Dorsolateral prefrontal cortex (tissue), 122 donors: ENCODE measurements at places on chromosomes 2 and 18.

GRCh38 chr18:75161256-75162028 lies 47.5 kb downstream of the PTGR3 start:
- DNase-seq, result no peak

- peak; percentile 16 for DNase-seq
These were observed 55.3 kb upstream of the AFF3 start for GRCh38 chr2:100197631-100198153.

DNA sequence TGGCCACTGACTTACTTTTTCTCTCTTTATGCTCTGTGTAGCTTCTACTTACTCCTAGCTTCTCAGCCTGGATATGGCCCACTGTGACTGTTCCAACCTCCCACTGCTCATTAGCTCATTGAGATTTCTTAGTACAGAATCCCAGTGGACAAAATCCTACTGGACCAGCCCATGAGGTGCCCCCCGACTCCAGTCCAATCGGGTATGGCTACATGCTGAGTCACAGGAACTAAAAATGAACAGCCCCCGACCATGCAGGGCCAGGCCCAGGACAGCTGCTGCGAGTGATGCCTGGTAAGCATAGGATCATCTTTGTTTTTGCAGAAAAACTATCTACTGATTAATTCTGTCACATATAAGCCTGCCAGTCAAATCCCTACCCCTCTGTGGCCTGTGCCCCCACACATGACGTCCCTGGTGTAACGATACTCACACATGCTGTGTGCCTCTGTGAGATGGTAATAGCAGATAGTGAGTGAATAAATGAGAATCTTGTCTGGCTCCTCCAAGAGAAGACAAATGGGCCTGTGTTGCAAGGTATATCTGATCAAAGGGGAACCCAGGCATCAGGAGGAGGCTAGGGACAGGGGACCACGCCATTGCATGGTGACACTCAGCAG lies 85.9 kb upstream of the KLF7 start:
- DNase-seq, result no peak

GRCh38 chr2:60840880-60841279 lies 40.5 kb upstream of the REL start:
- DNase-seq, result no peak

GRCh38 chr18:43772907-43773306 lies 495.6 kb upstream of the SYT4 start:
- no peak for DNase-seq

DNA sequence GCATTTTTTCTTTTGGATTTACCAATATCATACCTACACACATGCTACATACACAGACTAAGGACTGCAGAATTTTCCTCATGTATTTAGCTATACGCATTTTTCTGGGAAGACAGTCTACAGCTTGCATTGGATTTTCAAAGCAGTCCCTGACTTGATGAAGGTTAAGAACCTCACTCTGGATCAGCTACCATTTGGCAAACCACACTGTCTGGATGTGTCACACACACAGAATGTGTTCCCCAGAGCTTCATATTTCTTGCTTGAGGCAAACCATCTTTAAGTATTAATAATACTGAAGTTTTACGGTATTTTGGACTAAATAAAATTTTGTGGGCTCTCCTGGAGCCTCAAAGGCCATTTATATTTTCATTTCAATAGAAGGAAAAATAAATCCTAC lies 102.3 kb downstream of the TCF4 start:
- DNase-seq, result no peak

DNA sequence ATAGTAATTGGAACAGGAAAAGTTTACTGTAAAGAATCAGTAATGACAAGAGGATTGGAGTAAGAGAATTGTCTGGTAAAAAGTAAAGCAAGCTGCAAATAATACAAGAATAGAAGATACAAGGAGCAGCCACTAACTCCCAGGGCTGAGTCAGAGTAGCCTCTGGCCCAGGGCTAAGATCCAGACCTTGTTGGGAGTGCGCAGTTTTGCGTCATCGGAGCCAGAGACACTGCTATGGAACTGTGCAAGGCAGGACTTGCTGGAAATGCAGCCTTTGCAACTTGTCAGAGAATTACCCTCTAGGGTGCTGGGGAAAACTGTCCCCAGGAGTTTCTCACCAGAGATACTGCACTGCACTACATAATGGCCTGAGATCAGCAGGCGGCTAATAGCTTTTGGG lies 135.2 kb downstream of the NYAP2 start:
- DNase-seq, result no peak

DNA sequence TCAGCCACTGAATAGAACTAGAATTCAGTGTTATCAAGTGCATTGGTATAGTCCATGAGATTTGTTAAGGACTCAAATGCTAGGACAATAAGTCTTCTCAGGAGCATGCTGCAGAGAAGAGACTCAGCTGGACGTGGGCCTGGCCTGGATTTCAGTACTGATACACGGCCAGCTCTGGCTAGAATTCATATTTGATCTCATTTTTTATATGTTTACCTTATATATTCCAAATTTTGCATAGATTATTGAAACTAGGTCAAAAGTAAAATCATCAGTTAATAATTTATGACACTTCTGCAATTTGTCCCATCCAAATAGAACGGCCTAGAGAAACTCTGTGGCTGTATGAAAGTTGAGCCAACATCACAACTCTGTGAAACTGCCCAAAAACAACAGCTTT lies 262.0 kb downstream of the DLGAP1 start:
- DNase-seq, result peak; percentile 20

GRCh38 chr2:10103179-10103578 lies 19.4 kb upstream of the RRM2 start:
- DNase-seq, result no peak

DNA sequence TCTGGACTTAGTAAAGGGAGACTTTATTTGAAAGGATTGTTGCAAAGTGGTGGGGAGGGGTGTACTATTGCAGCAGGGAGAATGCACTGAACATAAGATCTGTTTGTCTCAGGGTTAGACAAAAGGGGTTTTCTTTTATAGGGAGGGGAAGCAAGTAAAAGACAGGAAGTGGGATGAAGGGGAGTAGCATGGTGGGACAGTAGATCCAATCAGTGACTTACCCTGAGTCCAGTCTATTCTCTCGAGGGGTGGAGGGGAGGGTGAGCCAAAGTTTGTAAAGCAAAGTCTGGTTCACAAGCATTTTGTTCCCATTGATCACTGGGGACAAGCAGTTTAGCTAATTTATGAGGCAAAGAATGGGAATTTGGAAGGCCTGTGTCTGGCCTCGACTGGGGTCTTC lies 35.0 kb upstream of the CYP27C1 start:
- no peak for DNase-seq

DNA sequence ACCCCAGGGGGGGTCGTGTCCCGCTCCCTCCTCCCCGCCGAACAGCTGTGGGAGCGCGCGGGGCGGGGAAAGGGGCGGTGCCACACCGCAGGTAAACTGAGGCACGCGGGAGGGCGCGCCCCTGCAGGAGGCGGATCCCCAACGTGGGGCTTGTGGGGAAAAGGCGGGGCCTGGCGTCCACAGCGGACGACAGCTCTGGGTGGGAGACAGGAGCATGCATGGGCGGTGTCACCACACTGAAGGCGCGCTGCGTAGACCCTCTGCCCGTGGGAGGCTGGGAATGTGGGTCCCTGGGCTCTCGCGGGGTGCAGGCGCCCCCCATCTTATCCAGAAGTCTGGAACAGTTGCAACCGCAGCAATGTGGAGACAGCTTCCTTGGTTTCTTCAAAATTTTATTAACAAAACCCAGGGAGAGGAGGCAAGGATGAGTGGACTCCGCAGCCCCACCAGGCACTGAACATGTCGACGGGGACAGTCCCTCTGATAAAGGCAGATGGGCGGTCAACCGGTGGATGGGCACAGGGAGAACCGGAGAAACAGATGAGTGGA lies 723 bp upstream of the MBD1 start:
- no peak for DNase-seq

- DNase-seq, result no peak
These were observed 1.1 kb downstream of the GLI2 start for GRCh38 chr2:120736624-120737339.

GRCh38 chr2:95113464-95113863 lies 8.1 kb downstream of the MRPS5 start:
- no peak for DNase-seq

GRCh38 chr2:65366595-65367125 lies 65.7 kb downstream of the SPRED2 start:
- DNase-seq, result no peak
